ENCODE measurements at places on chromosomes 2 and 18.

GRCh38 chr2:152542337-152542994, 174.8 kb downstream of the PRPF40A start:
- DNase-seq: peak; percentile 9

GRCh38 chr2:211823886-211824479, 714.6 kb downstream of the ERBB4 start:
- DNase-seq: no peak

- DNase-seq: no peak
Observed at GRCh38 chr2:189047171-189047888, 73.2 kb downstream of the COL3A1 start.

DNA sequence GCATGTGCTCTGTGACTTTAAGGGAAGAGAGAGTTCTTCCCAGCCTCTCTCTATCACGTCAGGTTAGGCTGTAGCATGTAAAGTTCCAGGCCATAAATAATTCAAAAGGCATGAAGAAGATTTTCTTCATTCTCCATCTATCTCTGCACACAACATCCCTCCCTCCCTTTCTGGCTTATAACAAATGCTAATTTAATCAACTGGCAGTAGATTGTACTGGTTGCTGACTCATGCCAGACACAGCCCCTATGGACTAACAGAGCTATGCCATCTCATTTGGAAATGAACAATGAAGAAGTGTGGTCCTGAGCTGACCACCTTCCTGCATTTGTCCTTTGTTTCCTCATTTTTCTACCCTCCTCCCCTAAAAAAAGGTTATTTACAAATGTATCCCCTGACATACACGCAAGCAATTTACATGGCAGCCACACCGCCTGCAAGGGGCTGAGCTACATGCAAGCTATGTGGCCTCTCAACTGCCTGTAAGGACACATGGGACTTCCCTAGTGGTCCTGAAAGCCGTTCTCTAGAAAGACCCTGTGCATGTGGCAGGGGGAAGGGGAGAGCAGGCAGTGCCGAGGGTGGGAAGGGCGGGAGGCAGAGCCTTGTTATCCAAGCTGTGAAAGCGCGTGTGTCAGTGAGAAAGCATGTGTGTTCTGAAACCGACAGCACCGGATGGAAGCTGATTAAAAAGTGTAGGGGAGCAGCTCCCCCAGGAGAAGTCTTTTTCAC, 90.9 kb upstream of the KLF7 start:
- DNase-seq: no peak

GRCh38 chr2:120779781-120780283, 44.2 kb downstream of the GLI2 start:
- no peak for DNase-seq

GRCh38 chr2:105660489-105660888, 84.2 kb upstream of the NCK2 start:
- DNase-seq: no peak

DNA sequence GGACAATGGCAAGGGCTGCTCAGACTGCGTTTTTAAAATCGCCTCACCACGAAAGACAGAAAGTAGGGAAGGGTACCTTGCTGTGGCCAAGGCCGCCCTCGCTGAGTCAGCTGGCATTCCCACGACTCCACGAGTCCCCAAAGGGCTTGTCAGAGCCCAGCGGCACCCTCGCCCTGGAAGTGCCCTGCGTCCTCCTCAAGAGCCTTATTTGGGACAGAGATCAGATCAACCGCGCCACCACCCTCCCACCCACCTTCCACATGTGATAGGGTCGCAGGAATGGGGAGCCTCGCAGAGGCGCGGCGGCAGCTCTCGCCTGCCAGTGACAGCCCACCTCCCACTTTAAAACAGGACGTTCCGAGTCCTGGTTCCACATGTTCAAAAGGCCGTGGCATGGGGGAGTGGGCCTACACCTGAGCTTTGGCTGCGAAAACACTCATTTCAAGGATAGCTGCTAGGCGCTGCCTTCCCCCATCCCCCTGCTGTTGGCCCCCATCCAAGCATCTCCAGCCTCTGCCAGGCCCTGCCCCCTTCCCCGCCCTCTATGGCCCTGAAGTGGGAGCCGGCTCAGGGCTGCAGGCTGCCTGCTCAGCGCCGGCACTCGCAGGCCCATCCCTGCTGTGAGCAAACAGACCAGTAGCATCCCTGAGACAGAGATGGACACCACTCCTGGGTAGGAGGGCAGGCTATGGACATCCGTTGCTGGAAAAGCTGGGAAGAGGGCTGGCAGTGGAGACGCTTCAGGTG, 38.1 kb upstream of the ARHGEF4 start:
- DNase-seq: no peak

GRCh38 chr2:221060376-221060775, 511.7 kb downstream of the EPHA4 start:
- no peak for DNase-seq

GRCh38 chr2:224180810-224181209, 141.7 kb upstream of the SERPINE2 start:
- no peak for DNase-seq

GRCh38 chr2:181334158-181334826, 122.9 kb upstream of the ITGA4 start:
- no peak for DNase-seq

- DNase-seq: peak; percentile 58
Observed at GRCh38 chr2:210503001-210503623, 26.6 kb upstream of the LANCL1 start.

- no peak for DNase-seq
Observed at GRCh38 chr2:131535526-131535925, 7.8 kb downstream of the CCDC74A start.

DNA sequence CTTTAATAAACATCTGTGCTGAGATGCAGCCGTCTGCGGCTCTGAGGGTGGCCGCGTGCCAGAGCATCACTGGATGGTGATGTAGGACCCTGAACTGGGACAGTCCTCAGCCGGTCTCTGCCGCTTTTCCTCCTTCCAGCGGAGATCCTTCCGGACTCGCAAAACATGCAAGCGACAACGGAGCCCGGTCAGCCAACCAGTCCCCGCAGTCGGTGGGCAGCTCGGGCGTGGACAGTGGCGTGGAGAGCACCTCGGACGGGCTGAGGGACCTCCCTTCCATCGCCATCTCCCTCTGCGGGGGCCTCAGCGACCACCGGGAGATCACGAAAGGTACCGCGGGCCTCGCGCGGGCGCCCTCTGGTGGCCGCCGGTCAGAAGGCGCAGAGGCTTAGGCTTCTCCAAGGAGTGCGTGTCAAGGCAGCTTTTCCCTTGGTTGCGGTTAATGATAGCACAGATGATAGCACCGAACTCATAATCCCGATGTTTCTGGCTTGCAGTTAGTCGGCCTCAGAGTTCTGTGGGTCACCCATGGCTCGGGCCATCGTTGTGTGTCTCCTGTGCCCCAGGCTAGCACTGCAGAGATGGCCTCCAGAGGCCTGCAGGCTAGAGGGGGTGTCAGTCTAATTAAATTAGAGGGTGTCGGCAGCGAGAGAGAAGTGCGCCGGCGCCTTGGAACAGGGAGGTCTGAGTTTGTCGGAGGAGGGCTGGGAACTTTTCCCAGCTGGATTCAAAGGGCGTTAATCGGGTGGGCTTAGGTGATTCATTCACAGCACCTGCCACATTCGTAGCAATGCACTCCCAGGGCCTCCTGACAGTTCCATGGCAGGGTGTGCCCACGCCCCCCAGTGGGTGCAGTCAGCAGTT, 38.5 kb downstream of the LPIN1 start:
- DNase-seq: peak; percentile 28

- no peak for DNase-seq
Observed at GRCh38 chr2:240248721-240249422, 108.4 kb upstream of the OTOS start.

- DNase-seq: no peak
Observed at GRCh38 chr2:20351555-20352229, 1.0 kb upstream of the PUM2 start.

DNA sequence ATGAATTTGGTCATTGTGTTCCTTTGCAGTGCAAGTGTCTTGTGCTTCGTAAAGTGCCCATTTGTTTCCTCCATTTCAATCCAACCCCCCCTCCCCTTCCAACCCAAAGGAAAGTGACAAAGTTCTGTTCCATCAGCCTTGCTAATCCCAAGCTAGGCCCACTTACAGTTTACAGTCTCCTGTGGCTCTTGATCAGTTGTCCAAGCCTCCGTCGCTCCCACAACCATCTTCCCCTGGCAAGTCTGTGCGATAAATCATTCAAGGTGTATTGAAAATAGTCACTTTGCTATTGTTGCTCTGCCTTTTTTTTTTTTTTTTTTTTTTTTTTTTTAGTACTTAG, 6.5 kb downstream of the POU3F3 start:
- no peak for DNase-seq

- DNase-seq: no peak
Observed at GRCh38 chr2:121949271-121949670, 193.8 kb downstream of the TSN start.

GRCh38 chr2:240589850-240590525, 3.5 kb downstream of the CAPN10 start:
- no peak for DNase-seq

GRCh38 chr2:31312898-31313297, 78.9 kb downstream of the EHD3 start:
- peak; percentile 56 for DNase-seq

- DNase-seq: no peak
Observed at GRCh38 chr2:100141906-100142305, 484 bp downstream of the AFF3 start.

DNA sequence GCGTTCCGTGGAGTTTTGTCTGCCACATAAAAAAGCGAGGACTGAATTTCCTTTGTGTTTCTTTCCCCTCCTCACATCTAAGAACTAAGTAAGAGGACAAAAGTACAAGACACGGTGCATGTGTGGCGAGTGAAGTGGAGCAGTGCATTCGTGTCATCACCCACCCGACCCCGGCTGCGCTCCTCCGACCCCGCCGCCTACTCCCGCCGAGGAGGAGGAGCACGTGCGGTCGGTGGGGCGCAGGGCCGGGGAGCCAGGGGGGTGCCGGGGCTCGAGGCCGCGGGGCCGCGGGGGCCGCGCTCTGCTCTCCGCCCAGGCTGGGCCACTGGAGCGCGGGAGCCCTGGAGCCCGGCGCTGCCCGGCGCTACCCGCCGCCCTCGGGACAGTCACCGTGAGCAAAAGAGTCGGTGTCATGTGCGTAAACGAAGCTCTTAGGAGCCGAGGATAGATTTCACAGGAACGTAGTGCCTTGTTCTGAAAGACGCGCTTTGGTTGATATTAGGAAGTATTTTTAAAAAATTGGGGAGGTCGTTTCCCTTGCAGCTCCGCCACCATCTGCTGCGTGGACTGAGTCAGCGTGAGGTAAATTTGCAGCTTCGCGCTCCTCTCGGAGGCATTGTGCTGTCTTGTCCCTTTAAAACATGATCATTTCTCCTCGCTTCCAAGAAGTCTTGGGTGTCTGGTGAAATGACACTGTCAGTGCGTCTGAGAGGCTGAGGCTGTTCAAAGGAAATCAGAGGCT, 11.0 kb downstream of the TBR1 start:
- no peak for DNase-seq

GRCh38 chr18:71079606-71080005, 790.8 kb downstream of the SOCS6 start:
- no peak for DNase-seq

- no peak for DNase-seq
Observed at GRCh38 chr2:100437751-100438150, 20.3 kb upstream of the CHST10 start.

- no peak for DNase-seq
Observed at GRCh38 chr2:85516653-85517389, 22.1 kb upstream of the MAT2A start.

GRCh38 chr2:150267651-150268415, 219.6 kb downstream of the RND3 start:
- DNase-seq: no peak

DNA sequence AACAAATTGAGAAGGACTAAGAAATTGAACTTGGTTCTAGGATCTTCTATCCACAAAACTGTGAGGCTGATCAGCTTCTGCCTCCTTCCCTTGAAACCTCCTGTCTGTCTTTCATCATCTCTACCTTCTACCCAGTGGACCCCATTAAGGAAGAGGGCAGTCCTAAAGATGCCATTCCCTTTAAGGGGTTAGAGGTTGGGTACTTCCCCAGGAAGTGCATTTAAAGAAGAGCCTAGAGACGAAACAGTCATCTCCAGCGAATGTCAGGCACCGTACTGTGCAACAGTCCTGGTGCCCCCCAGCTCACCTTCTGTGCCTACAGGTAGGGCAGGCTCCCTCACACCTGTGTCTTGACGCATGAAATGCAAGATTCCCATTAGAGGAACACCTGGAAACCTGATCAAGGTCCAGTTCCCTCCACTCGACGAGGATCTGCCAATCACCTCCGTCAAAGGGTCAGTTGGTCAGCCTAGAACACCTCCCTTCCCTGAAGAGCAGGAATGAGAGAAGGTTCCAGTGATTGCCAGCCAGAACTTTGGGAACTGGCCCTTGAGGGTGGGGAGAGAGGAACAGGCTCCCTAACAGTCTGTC, 20.9 kb downstream of the LOXHD1 start:
- DNase-seq: no peak

DNA sequence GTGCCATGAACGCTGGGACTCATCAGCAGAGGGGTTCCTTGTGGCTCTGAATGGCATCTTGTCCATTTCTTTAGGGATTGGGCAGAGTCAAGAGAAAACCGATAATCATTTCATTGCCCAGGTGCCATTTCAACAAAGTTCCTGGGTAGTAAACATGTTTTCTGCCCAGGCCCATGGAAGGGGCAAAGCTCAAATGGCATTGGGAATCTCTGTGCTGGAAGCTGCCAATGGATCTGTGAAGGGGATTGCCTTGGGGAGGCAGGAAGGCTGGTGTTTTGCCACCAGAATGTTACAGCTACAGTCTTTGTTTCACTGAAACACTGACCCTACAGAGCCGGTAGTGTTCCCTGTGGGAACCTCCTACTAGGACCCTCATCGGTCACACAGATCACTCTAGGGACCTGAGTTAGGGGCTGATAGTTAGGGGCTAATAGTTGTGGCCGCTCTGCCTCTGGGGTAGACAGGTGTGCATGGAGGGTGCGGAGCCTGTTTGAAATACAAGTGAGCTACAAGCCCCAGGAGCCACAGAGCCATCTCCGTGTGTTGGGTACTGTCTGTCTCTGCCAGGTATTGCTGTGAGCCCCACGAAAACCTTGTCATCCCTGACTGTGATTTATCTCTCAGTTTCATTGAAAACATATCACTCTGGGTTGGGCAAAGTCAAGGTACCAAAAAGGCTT, 224.4 kb upstream of the COPS8 start:
- DNase-seq: no peak

DNA sequence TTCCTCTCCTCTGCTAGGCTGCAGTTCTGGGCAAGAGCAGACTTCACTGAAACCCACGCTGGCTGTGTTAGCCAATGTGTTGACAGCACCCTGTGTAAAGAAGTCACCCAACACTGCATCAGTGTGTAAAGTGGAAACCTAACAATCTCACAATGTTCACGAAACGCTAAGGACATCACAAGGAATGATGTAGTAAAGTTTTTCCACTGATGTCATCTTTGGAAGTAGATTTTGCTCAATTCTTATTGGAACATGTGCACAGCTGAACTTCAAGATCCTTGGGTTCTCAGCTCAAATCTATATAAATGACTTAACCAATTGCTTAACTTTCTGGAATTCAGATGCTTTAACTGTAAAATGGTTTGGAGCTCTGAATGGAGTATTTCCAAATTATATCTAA, 1112.5 kb downstream of the TSN start:
- no peak for DNase-seq

DNA sequence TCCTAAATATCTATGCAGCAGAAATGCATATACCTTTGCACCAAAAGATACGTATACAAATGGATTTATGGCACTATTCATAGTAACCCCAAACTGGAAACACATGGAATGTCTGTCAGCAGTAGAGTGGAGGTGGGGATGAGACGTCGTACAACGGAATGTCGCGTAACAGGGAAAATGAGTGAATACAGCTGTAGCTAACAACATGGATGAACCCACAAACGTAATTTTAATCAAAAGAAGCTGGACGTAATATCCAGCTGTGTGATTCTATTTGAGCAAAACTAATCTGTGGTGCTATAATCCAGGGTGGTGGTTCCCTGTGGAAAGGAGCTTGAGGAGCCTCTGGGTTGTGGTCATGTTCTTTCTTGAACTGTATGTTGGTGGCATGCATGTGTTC, 89.9 kb downstream of the MTA3 start:
- no peak for DNase-seq
